ENCODE measurements at places on chromosomes 3 and 15.

GRCh38 chr3:152345233-152345632 is 76.5 kb downstream of the MBNL1 start:
- no peak for DNase-seq

- no peak for DNase-seq
Observed at GRCh38 chr3:24222165-24222805, 272.4 kb downstream of the THRB start.

GRCh38 chr3:71713041-71713440 is 12.2 kb downstream of the EIF4E3 start:
- peak; percentile 40 for DNase-seq

- no peak for DNase-seq
Observed at GRCh38 chr3:58530354-58530865, 6.6 kb downstream of the ACOX2 start.

DNA sequence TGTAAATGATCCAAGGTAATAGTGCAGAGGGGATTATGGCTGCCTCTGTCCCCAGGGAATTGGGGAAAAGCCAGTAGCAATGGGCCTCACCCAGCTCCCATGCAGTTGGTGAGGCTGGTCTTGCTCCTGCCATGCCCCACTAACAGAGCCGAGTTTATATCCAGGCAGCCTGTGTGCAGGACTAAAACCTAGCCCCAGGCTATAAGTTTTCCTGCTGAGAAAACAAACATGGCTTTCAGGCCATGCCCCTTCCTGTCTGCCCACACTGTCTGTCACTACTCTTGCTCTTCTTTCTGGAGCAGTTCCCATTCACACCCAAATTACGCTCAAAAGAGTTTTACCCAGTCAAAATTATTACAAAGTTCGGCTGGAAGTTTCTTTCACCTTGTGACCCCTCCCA is 73.5 kb upstream of the SPATA16 start:
- no peak for DNase-seq

DNA sequence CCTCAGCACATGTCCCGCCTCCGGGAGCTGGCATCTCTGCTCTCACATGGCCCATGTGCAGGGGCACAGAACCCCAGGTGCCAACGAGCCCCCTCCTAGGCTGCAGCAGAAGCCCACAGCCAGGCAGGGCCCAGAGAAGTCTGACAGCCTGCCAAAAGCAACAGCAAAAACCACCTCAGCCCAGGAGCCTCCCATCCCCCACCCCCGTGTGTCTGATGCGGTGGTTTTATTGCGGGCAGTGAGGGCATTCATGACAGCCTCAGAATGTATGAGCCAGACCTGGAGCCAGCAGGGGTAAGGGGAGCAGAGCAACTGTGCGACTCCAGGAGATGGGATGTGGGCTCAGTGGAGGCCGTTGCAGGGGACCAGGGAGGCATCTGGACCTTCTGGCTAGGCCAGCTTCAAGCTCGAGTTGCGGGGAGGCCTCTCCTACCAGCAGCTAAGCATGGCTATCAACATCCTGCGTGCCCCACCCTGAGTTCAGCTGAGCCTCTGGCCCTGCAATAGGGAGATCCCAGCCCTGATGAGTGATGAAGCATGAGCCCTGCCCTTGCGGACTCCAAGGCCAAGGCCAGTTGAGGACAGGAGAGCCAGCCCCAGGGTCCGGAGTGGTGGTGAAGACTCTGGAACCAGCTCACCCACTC is 52.5 kb downstream of the CYP11A1 start:
- DNase-seq: no peak

- no peak for DNase-seq
Observed at GRCh38 chr15:51267703-51268083, 70.7 kb downstream of the CYP19A1 start.

GRCh38 chr15:29835301-29835700 is 13.0 kb upstream of the TJP1 start:
- DNase-seq: no peak

DNA sequence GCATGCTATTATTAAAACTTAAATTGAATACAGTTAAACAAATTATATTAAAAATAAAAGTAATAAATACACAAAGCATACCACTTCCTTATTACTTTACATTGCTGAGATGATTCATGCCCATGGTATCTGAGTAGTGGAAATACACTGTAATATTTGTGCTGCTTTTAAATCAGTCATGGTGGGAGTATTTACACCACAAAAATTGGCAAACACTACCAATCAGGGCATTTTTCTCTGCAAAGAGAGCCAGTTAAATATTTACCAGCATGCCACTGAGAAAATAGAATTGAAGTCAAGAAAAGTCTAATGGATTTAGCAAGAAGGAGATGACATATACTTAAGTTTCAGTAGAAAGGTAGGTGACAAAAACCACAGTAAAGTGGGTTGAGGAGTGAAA is 19.6 kb downstream of the PPARG start:
- no peak for DNase-seq

DNA sequence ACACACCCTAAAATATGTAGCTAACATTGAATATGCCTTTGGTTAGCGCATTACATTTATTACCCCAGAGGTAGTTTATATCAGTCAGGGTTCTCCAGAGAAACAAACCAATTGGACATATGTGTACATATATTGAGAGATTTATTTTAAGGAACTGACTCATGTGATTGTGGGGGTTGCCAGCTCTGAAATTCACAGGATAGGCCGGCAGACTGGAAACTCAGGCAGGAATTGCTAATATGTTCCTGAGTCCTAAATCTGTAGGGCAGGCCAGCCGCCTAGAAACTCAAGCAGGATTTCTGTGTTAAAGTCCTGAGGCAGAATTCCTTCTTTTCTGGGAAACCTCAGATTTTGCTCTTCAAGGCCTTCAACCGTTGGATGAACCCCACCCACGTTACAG is 189.7 kb downstream of the CDIN1 start:
- DNase-seq: no peak

DNA sequence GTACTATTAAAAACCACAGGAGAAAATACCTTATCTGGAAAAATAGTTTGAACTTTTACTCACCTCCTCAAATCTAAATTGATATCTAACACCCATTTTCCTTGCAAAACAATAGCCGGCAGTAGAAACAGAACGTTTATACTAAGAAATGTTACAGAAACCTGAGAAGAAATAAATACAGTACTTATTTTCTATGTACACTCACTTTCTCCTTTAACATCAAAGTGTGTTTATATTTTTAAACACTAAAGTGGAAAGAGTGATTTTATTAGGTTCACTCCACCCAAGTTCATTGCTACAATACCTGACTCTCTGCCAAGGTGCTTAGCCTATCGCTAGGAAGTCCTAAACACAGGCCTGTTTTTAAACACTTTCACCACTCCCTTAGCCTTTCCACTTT is 87.8 kb upstream of the TJP1 start:
- DNase-seq: no peak

GRCh38 chr15:70324001-70324974 is 226.6 kb upstream of the TLE3 start:
- no peak for DNase-seq

DNA sequence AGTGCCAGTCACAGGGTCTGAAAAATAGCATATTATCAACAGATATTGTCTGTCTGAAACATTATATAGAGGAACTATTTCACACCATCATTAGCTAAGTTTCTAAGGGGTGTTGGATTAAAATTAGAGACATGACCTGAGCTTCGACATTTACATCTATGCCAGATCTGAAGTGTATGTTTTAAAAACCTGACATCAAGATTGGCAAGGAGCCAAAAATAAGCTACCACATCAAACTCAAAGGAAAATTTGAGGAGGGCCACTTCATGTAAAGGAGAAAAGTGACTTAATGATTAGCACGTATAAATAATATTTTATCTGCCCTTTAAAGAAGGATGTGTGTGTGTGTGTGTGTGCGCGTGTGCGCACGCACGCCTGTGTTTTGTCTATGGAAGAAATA is 752.0 kb upstream of the GRM7 start:
- DNase-seq: no peak

- no peak for DNase-seq
Observed at GRCh38 chr3:112074616-112075497, 11.3 kb upstream of the C3orf52 start.

DNA sequence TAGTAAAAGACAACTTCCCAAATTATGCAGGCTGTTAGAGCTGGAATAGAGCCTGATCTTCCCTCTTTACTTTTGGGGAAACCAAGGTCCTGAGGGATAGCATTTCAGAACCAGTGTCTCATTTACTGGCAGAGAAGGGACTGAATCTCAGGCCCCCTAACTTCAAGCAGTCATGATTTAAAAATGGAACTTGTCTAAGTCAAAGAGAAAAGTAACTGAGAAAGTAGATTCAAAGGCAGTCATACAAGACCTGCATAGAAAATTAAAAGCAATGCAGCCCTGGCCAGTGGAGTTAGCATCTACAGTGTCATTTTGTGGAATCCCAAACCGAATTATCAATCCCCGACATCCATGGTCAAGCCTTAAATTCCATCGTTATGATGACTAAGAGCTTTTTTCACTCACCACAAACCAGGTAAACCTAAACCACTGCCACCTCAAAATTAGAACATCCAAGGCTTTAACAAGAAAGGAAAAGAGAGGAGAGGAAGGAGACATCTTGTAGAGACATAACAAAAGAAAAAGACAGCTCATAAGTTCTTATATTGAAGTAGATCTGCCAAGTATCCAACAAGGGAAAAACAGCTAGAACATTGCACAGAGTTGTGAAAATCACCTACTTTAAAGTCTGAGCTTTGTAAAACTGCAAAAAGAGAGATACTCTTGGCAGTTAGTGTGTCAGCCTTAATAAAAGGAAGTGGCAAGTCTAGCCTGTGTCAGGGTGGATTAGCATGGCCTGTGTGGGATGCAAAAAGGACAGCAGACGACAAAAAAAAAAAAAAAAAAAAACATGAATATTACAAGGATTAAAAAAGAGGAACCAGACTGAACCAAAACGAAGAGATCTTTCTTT is 54.1 kb upstream of the CCR2 start:
- no peak for DNase-seq

- DNase-seq: no peak
Observed at GRCh38 chr15:43429687-43430086, 58.8 kb downstream of the TUBGCP4 start.

DNA sequence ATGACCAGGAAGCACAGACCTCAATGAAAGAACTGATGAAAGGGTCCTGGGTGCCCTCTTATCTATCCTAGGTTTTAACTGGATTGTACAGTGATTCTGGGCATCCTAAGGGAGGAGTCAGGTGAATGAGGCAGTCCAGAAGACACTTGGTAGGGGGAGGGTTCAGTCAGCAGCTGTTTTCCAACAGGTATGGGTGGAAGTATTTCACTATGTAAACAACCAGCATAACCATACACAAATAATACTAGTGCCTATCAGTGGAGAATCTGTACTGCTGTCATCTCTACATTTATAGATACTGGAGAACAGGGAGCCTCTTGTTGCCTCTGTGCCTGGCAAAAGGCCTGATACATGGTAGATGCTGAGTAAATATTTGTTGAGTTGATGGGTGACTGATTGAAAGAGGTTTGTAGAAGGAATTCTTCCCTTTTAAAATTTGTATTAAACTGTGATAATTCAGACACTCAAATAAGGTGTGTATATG is 328.5 kb downstream of the RBMS3 start:
- no peak for DNase-seq

DNA sequence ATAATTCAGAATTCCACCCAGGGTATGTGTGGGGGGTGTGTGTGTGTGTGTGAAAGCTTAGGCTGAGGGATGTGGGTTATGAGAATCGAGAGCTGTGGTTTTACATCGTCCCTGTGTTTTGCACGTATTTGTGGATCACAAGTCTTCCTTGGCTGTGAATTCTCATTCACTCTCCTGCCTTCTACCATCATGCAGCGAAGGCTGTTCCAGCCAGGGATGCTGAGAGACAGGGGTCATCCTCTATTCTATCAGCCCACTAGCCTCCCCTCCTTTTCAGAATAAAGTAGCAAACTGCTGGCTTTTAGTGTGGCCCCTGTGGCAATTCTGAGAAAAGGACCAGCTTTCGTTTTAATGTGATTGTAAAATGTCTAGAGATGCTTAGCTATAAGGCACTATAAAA is 460.6 kb upstream of the NR2F2 start:
- no peak for DNase-seq

DNA sequence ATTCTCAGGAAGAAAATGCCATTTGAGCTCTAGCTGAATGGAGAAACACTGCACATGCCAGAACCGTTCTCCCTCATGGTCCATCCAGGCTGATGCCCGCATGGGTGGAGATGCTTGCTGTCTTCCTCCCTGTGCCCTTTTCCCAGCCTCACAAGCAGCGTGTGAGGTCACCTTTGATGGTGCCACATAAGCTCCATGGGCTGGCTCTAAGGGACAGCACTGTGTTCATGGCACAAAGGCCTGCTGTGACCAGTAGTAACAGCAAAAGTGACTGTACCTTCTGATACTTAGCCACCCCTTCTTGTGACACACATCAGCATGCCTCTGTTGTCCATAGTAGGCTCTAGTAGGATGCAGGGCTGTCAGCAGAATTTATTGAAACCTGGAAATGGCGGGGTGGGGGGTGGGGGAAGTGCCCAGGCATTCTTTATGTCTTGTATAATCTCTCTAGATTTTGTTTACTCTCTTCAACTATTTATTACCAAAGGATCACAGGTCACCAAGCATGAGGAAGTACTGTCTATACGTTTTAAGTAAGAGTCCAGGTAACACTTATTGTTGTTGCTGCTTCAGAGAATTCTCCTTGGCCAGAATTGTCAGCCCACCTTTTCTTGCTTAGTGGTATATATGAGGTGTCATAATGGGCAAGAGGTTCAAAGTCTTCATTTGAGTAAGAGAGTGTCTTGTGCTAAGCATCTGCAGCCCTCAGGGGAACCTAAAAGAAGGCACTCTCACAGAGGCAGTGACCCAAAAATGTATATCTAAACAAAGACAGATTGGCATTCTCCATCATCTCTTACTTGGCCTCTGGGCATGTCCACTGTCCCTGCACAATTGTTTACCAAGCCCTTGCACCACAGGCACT is 56.5 kb downstream of the RAB7A start:
- no peak for DNase-seq

DNA sequence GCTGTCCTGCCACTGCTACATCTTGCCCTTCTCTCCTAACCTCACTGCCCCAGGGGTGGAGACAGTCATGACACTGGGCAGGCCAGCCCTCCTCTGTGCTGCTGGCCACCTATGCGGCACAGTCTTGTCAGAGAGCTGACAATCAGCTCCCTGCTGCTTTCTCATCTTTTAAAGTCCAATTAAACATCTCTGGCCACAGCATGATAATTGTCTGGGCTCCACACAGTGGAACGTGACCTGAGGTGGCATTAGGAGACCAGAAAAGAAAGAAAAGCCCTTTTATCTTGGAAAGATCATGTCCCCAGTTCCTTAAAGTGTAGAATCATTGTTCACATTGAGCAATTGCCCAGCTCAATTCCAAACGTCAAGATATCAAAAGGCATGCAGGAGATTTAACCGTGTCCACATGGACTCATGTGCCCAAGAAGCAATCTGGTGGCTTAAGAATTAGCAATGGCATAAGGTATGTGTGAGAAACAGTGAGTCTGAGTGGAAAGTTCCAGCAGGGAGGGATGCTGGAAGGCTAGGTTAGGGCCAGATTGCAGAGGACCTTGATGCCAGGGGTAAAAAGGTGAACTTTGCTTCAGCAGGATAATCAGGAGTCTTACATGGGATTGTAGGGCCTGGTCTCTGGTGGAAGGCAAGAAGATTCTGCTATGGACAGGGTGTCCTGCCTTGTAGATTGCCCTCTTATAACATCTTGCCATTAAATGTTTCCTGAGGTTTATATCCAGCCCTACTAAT is 15.3 kb upstream of the CACNA1D start:
- no peak for DNase-seq

GRCh38 chr3:69740103-69741021 is 1.1 kb downstream of the MITF start:
- no peak for DNase-seq

All from NCI-H1436 (cell line).